T-helper 9 cell (primary cell): ENCODE measurements at places on chromosomes 5 and 9.

GRCh38 chr9:35103660-35104191, 795 bp upstream of the STOML2 start:
- no peak for DNase-seq

DNA sequence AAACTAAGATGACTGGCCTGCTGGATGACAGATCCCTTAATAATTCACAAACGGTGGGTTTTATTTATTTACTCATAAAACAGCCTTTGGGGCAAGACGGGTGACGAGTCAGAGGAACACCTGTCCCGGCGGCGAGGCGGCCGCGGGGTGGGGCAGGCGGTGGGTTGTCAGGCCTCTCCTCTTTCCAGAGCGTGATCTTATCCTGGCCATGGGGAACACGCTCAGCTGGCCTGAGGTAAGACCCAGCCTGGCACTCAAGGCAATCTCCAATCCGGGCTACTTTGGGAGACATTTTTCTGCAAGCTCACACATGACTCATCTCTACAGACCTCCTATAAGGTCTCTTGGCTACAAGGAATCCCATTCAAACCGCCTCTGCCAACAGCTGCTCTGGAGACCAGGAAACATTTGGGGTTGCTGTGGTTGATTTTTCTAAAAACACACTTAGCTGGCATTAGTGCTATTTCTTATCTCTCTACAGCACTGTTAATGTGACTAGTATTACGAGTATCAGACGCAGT, 6.3 kb downstream of the RAPGEF1 start:
- peak; percentile 40 for DNase-seq

DNA sequence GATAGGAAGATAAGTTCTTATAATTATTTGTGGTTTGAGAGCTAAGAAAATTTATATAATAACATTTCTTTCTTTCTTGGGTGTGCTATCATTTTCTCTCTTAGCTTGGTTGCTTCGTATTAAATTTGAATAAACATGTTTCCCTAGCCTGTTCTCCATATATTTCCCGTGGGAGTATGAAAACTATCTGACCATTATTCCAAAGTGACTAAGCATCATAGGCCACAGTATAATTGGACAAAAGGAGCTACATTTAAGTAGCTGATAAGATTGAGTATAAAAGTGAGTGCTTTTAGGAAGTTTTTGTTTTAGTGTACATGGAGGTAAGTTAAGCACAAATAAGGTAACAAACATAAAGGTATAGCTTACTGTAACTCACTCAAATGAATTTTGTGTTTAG, 8.4 kb upstream of the OSMR start:
- DNase-seq = no peak

DNA sequence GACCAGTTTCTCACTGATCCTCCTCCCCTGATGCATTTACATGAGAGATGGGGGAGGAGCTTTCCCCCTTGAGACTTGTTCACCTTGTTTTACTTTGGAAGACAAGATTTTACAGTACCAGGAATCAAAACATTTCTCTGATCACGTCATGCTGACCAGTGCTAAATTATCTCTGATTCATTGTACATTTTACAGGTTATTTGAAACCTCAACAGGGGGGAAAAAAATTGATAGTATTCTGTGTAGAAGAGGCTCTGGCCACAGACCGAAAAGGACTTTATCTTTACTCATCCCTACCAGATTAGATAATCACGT, 133.9 kb downstream of the GRIA1 start:
- no peak for DNase-seq

DNA sequence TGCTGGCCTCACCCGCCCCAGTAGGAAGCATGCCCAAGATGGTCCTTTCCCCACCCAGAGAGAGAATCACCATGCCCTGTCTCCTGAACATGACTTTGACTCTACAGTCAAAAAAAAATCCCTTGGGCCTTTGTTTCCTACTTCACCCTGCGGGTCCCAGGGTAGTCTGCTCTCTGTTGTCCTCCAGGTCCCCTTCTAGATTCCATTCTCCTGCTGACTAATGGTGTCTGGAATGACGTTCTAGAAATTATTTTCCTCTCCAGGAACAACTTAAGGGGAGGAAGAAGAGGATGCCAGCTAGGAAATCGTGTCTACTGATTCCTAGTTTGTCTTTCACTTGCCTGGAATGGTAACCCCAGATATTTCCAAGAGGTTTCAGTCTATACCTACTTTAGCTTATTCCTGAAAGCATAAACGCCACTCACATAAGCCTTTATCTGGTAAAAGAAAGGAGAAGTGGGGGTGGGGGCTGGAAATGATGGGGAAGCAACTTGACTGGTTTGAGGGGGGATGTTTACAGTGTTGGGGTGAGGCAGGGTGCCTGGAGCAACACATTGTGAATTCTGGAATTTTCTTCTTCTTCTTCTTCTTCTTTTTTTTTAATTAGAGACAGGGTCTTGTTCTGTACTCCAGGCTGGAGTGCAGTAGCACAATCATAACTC, 93.9 kb downstream of the SNX18 start:
- DNase-seq = no peak

DNA sequence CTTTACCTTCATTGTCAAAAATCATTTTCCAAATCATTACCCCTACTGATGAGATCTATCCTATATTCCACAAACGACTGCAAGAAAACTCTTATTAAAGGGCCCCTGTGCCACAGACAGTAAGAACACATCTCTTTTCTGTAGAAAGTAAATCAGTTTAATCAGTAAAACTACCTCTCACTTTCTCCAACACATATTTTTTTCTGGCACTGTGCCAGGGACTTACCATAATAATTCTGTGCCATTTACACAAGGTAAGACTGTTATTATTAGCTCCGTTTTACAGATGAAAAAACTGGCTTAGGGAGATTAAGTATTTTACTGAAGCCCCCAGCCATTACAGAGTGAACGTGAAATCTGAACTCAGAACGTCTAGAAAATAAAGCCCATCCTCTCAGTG, 587.0 kb upstream of the COX7C start:
- DNase-seq = no peak

DNA sequence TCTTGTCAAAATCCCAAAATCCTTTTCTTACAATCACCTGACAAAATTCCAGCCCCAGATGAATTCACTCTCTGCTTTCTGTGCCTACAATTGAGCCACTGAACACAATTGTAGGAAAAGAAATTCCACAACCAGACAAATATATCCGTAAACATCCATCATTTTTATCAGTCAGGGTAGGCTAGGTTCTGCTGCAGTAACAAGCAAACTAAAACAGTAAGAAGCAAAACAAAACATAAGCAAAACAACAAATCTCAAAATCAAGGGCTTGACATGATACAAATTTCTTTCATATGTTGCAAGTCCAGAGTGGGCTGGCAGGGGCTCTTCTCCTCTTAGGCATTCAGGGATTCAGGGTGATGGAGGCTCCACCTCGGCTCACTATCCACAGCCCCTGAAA, 114.2 kb upstream of the MAN2A1 start:
- DNase-seq = no peak

- DNase-seq = peak; percentile 53
These were observed 59.4 kb upstream of the RAPGEF1 start for GRCh38 chr9:131799177-131799823.

DNA sequence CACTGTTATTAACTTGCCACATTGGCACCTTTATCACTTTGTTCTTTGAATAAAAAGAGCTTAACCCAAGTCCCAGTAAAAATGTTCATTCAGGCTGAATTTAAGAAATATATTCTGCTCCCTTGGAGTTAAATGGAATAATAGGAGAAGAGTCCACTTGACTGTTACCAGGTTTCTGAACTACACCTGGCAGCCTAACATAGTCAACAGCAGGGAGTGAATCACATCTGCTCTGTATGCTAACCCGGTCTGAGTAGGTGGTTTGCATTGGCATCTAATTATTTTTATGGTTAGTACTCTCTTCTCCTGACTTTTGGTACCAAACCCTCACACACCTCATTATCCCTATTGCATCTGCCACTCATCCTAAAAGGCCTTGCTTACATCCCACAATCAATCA, 86.7 kb downstream of the STK32A start:
- DNase-seq = no peak

DNA sequence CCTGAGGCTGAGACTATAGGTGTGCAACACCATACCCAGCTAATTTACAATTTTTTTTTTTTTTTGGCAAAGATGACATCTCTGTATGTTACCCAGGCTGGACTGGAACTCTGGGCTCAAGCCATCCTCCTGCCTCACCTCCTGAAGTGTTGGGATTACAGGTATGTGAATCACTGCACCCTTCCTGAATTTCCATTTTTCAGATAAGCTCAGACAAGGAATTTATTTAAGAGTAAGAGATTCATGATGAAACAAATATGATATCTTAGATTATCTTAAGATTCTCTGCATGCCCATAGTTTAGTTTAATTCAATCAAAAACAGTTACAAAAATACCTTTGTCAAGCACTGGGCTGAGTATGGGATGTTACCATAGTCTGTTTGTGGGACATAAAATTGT, 128.4 kb upstream of the BASP1 start:
- DNase-seq = no peak

DNA sequence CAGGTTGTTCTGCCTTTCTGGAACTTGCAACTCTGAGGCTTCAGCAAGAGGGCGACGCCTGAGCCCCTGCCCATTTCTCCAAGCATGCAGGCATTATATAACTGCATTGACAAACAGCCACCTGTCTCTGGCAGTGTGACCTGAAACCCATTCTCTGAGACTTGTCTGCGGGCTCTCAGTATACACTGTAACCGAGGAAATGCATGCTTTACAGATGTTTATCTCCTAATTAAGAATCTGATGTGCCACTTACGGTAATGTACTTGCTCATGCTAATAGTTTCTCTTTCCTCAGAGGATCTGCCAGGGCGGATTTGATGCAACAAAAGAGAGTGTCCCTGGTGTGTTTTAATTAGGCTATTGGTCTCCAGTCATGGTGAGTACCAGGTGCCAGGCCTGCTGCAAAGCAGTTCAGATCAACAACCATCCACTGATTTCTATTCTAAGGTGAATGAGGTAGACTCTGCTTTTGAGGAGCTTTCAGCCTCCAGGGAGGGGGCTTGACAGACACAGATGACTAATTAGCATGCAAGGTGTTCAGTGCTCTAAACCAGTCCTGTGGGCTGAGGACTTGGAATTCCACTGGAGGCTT, 593.7 kb upstream of the KLF4 start:
- DNase-seq = no peak

DNA sequence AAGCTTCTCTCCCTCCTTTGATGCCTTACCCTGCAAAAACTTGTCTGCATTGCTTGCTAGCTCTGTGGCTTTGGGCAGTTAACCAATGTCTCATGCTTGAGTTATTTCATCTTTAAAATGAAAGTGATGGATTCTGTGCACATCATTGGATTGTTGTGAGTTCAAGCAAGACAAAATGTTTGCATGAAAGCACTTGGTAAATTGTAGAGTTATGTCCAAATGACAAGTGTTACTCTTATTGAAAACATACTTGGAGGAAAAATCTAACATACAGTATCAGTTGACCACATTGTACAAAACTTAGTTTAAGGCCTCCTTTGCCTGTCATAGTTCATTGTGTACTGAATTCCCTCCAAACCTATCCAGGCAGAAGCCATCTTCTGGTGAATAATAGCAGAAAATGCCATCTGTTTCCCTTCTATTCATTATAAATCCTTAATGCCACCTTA, 30.0 kb downstream of the TGFBR1 start:
- no peak for DNase-seq

DNA sequence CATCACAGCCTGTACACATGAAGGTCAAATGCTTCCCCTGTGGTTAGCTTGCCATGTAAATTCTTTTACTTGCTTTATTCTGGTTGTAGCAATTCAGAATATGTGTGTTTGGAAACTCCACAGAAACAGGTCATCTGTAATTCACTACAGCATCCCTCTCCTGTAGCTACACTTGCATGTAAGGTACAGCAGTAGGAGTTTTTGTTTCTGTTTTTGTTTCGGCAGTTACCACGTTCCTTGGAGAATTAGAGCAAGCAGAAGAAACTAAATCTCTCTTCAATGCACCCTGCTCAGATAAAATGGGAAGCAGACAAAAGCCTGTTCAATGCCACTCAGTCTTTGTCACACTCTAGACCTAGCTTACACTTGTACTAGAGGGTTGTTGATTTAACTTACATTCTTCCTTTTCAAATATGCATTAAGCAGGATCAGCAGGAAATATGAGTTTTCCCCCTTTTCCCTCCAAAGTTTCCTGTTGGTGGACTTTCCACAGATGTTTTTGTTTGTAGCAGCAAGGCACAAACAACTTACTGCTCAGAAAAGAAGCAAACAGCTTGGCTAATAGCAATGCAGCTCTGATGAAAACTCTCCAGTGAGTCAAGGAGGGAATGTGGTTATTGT, 80.9 kb downstream of the YIPF5 start:
- DNase-seq = no peak

- no peak for DNase-seq
These were observed 8.8 kb upstream of the OMD start for GRCh38 chr9:92432972-92433548.

GRCh38 chr9:89878003-89878411, 273.2 kb downstream of the GADD45G start:
- DNase-seq = no peak

DNA sequence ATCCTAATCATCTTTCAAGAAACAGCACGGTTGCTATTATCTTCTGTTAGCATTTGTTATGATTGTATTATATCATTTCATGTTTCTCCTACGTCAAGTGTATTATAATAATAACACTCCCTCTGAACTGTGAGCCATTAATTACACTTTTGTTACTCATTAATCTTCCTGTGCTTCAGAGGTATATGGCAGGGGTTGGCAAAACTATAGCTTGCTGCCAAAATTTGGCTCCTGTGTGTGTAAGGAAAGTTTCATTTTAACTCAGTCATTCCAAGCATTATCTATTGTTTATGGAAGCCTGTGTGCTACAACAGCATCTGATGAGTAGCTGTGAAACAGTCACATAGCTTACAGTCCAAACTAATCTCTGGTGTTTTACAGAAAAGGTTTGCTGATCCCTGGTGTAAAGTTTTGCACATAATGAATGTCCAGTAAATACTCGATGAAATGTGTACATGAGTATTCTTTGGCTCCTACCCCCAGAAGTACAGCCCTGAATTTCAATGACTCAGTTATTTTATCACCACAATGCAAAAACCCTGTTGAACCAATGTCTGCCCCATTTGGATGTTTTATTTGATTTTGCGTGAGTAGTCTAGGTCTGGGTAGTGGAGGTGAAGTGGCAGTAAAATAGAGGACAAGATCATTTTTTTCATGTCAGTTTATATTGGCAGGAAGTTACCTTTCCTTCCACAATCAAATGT, 648.2 kb downstream of the MAT2B start:
- no peak for DNase-seq

DNA sequence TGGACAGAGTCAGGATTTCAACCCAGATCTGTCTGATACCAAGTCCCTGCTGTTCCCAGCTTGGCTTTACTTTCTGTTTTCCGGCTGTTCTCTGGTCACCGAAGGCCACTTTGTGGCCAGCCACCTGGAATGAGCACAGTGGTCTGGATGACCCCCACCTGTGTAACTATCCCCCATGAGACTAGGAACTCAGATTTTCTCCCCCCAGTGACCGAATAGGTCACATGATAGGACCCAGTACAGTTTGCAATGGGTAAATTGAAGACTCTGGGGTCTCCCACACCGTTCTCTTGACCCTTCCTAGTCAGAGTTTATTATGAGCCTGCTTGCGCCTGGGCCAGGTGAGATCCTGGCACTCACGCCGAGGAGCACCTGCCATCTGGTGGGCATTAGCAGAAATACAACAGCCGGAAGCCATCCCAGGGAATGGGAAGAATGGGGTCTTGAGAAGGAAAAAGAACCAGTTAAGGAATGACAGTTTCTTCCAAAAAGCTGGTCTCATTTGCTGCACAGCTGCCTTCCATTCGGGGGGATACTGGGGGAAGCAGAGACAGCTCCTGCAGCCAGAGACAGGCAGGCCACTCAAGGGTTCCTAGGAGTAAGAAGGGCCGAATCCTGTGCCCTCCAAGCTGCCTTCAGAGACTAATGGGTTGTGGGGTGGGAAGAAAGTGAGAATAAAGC, 7.1 kb downstream of the PHYHD1 start:
- peak; percentile 35 for DNase-seq

GRCh38 chr9:95084254-95084934, 233.1 kb downstream of the FANCC start:
- no peak for DNase-seq
